ENCODE measurements at places on chromosomes 6 and 20.

DNA sequence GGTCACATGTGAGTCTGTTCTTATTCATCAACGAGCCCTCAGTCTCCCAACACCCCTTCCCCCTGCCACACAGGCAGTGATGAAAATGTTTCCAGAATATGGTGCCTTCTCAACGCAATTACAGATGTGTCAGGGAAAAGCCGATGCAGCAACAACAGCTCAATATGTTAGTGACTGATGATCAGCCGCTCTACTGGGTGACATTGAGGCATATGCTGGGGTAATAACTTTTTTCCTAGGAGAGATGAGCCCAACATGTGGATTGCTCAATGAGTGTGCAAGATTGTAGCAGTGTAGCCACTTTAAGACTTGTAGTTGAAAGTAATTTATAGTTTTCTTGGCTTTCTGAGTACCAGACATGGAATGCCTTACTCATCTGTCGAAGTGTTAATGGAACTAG lies 49.4 kb downstream of the DTD1 start:
- DNase-seq = no peak

GRCh38 chr20:63934271-63935068 lies 21.7 kb downstream of the UCKL1 start:
- DNase-seq = no peak

DNA sequence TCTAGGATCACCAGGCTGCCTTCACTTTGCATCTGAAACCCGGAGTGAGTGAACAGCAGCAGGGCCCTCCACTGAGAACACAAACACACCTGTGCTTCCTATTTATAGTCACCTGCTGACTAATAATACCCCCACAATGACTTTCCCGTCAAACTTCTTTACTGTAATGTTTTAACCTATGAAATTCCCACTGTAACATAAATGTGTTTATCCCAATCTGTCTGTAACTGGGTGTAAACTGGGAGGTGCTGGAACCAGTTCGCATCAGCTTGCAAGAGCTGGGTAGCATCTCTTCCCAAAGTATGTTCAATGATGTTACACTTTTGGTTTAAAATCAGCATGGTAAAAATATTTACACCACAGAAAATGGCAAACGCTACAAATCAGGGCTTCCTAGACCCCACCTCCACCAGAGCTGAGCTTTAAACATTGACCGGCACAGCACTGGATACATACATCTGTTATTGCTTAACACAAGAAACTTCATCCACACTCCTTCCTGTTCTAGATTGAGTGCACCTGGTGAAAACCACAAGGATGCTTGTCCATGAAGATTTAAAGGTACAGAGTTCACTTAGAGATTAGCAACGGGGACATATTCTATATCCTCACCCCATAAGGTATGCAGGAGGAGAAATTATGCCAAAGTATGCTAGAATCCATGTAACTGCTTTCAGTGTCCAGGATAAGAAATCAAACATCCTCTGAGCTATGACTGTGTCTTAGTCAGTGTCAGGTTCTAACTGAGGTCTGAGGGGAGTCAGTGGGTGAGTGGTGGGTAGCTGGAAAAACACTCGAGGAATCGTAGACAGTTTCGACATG lies 79.0 kb downstream of the ALDH8A1 start:
- DNase-seq = no peak

- no peak for DNase-seq
Observed at GRCh38 chr6:27809067-27809938, 102.9 kb downstream of the OR2B2 start.

GRCh38 chr20:19022791-19023448 lies 189.5 kb upstream of the SLC24A3 start:
- no peak for DNase-seq

- no peak for DNase-seq
Observed at GRCh38 chr6:90226257-90226656, 70.4 kb downstream of the BACH2 start.

- no peak for DNase-seq
Observed at GRCh38 chr6:43292763-43293318, 5.2 kb upstream of the SLC22A7 start.

DNA sequence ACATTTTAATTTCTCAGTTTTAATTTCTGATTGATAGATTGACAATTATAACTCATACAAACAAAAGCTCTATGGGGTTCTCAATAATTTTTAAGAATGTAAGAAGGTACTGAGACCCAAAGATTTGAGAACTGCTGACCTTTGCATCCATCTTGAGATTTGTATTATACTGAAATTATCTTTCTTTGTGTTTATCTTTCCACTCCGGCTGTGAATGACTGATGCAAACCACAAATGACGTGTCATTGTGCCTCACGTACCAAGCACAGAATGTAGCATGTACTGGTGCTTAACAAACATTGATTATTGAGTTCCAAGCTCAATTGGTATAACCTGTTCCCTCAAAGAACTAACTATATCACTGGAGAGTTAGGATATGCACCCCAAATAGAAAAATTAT lies 152.1 kb upstream of the SMLR1 start:
- DNase-seq = no peak

GRCh38 chr6:28125401-28125800 lies 992 bp downstream of the ZSCAN16 start:
- DNase-seq = no peak

GRCh38 chr20:56517211-56517610 lies 7.3 kb upstream of the FAM209A start:
- DNase-seq = no peak

- no peak for DNase-seq
Observed at GRCh38 chr6:83908813-83909212, 49.3 kb downstream of the CYB5R4 start.

DNA sequence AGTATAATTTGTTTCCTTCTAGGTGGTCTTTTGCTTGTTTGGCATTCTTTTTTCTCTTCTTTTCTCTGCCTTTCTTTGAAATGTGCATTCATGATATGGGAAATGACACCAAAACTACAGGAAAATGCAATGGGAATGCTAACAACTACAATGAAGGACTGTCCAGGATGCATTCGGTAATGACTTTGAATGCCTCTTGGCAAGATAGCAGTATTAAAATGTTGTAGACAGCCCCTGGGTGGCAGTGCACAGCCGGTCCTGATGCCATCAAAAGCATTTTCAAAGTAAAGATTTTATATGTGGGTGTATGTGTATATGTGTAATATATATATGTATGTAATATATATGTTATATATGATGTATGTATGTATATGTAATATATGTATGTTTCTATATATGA lies 218.8 kb upstream of the MMS22L start:
- no peak for DNase-seq

All from stimulated activated CD4-positive, alpha-beta T cell treated with anti-CD3 and anti-CD28 coated beads, Interleukin-12 subunit alpha, Interleukin-12 subunit beta, amount 100 ng/mL, for 48 hours (primary cell).